ENCODE measurements at places on chromosomes 2 and 18.

DNA sequence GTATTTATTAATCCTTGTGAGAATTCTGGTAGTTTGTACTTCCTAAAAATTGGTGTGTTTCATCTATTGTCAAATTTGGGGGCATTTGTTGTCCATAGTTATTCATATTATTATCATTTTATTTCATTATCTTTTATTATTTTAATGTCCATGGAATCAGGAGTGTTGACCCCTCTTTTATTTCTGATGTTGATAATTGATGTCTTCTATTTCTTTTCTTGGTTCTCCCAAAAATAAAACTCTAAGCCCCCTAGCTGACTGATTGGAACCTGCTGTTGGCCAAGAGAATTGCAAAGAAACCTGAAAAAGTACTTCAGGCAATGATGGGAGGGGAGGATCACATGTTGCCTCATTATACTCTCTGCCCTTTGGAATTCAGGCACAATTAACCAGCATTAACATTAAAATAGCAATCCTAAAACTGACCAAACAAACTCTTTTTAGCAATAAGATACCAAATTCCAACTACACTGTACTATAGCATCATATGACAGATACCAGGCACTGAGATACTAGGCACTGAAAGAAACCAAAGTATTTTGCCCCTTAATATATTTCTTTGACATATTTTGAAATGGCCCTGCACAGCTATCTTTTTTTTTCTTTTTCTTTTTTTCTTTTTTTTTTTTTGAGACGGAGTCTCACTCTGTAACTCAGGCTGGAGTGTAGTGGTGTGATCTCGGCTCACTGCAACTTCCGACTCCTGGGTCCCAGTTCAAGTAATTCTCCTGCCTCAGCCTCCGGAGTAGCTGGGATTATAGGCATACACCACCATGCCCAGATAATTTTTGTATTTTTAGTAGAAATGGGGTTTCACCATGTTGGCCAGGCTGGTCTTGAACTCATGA lies 1097.2 kb upstream of the CNTNAP5 start:
- no peak for DNase-seq
- H3K27ac ChIP-seq, result no peak overlapping the region
- H3K4me1 ChIP-seq, result no peaks in the 10 kb centered on the region
- no peaks in the 10 kb centered on the region for H3K27me3 ChIP-seq
- H3K4me3 ChIP-seq, result no peak overlapping the region
- no peaks in the 10 kb centered on the region for H3K36me3 ChIP-seq

- no peak overlapping the region for H3K4me3 ChIP-seq
- no peaks in the 10 kb centered on the region for H3K4me1 ChIP-seq
- H3K36me3 ChIP-seq, result no peaks in the 10 kb centered on the region
- no peaks in the 10 kb centered on the region for H3K27me3 ChIP-seq
Measured at GRCh38 chr18:42281124-42281523, 326.1 kb downstream of the PIK3C3 start.

DNA sequence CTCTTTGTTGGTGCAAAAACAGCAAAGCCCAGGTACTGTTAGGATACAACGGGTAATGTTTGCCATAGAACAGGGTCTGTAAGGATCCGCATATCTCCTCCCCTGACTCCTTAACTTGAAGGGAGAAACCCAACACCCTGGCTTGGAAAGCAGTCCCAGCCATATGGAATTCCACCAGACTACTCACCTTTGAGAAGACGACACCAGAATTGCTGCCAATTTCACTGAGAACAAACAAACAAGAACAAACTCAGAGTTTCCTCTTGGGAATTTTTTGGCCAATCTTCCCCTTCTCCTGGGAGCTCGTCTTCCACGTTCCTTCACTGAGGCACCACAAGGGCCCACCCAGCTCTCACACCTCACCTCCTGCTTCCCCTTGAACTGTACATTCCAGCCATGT lies 29.2 kb downstream of the CAPN14 start:
- peaks cover 5% of the 10 kb centered on the region for H3K27me3 ChIP-seq
- H3K4me3 ChIP-seq, result no peak overlapping the region
- H3K36me3 ChIP-seq, result no peaks in the 10 kb centered on the region
- H3K4me1 ChIP-seq, result no peaks in the 10 kb centered on the region

- peaks cover 2% of the 10 kb centered on the region for H3K27me3 ChIP-seq
- no peaks in the 10 kb centered on the region for H3K36me3 ChIP-seq
- no peak for DNase-seq
- no peak overlapping the region for H3K27ac ChIP-seq
Measured at GRCh38 chr2:177745531-177745930, 327.0 kb downstream of the PDE11A start.

DNA sequence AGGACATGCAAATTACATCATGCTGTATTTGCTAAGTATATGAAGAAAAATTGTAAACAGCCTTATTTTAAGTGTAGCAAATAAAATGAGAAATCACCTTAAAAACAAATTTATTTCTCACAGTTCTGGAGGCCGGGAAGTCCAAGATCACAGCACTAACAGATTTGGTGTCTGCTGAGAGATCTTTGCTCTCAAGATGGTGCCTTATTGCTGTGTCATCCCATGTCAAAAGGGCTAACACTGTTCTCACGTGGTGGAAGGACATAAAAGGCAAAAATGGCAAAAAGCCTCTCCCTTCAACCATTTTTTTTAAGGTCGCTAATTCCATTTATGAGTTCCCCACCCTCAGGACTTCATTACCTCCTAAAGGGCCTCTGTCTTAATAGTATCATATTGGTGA lies 12.1 kb downstream of the XRCC5 start:
- H3K27ac ChIP-seq, result no peak overlapping the region
- H3K36me3 ChIP-seq, result peaks cover 59% of the 10 kb centered on the region
- no peak for DNase-seq
- no peak overlapping the region for H3K4me3 ChIP-seq
- no peaks in the 10 kb centered on the region for H3K27me3 ChIP-seq
- peaks cover 10% of the 10 kb centered on the region for H3K4me1 ChIP-seq

DNA sequence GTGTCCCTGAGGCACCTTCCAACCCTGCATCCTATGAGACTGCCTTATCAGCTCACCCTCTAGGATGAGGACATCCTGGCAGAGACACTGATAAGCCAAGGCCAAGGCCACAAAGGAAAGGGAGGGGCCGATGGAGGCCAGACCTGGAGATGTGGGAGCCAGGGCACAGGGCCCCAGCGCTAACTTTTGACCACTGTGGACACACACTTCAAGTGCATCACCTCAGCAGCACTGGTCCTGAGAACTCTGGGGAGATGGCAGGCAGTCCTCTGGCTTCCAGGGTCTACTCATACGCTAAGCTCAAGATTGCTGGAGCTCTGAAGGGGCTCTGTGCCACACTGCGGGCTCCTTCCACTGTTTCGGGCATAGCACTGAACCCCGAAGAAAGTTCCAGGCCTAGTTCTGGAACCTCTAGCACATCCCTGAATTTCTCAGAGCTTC lies 100.2 kb upstream of the ID2 start:
- H3K36me3 ChIP-seq, result no peaks in the 10 kb centered on the region
- H3K27ac ChIP-seq, result no peak overlapping the region
- no peak overlapping the region for H3K4me3 ChIP-seq
- DNase-seq, result no peak
- H3K4me1 ChIP-seq, result no peaks in the 10 kb centered on the region
- no peaks in the 10 kb centered on the region for H3K27me3 ChIP-seq

GRCh38 chr2:222751238-222751637 lies 79.8 kb downstream of the MOGAT1 start:
- no peaks in the 10 kb centered on the region for H3K36me3 ChIP-seq
- H3K27ac ChIP-seq, result no peak overlapping the region
- peaks cover 5% of the 10 kb centered on the region for H3K4me1 ChIP-seq
- H3K4me3 ChIP-seq, result no peak overlapping the region
- no peaks in the 10 kb centered on the region for H3K27me3 ChIP-seq

DNA sequence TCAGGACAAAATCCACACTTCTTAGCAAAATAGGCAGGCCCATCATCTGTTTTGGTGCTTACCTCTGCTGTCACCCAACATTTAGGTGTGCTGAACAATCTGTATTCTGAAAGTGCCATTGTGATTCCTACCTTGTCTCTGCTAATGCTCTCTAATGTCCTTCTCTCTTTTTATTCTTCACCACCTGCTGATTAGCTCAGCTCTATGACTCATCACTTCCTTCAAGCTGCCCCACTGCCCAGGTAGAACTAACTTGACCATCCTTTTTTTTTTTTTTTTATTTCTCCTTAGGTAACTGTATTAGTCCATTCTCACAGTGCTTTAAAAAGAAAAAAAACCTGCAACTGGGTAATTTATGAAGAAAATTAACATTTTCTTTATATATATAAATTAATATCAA lies 478.7 kb upstream of the POU3F3 start:
- H3K27ac ChIP-seq, result no peak overlapping the region
- no peak overlapping the region for H3K4me3 ChIP-seq
- H3K4me1 ChIP-seq, result no peaks in the 10 kb centered on the region
- H3K27me3 ChIP-seq, result no peaks in the 10 kb centered on the region
- no peaks in the 10 kb centered on the region for H3K36me3 ChIP-seq

DNA sequence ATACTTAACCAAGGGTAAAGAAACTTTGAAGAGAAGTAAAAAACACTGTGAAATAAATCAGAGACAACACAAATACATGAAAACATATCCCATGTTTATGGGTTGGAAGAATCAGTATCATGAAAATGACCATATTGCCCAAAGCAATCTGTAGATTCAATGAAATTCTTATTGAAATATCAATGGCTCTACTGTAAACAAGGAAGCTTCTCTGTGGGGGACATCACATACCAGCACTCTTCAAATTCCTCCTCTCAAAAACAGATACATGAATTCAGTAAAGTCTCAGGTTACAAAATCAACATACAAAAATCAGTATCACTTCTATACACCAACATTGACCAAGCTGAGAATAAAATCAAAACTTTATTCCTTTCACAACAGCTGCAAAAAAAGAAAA lies 63.5 kb upstream of the CNTNAP5 start:
- no peaks in the 10 kb centered on the region for H3K27me3 ChIP-seq
- H3K4me3 ChIP-seq, result no peak overlapping the region
- DNase-seq, result no peak
- no peak overlapping the region for H3K27ac ChIP-seq
- H3K4me1 ChIP-seq, result no peaks in the 10 kb centered on the region

Measured in IMR-90 (cell line).